ENCODE measurements at places on chromosomes 11 and 22.

- no peak for DNase-seq
These were observed 378.5 kb downstream of the SHANK2 start for GRCh38 chr11:70873736-70874412.

GRCh38 chr11:86906198-86906597 lies 49.0 kb downstream of the FZD4 start:
- DNase-seq, result no peak

GRCh38 chr22:16933291-16934282 lies 74.4 kb downstream of the GAB4 start:
- no peak for DNase-seq

DNA sequence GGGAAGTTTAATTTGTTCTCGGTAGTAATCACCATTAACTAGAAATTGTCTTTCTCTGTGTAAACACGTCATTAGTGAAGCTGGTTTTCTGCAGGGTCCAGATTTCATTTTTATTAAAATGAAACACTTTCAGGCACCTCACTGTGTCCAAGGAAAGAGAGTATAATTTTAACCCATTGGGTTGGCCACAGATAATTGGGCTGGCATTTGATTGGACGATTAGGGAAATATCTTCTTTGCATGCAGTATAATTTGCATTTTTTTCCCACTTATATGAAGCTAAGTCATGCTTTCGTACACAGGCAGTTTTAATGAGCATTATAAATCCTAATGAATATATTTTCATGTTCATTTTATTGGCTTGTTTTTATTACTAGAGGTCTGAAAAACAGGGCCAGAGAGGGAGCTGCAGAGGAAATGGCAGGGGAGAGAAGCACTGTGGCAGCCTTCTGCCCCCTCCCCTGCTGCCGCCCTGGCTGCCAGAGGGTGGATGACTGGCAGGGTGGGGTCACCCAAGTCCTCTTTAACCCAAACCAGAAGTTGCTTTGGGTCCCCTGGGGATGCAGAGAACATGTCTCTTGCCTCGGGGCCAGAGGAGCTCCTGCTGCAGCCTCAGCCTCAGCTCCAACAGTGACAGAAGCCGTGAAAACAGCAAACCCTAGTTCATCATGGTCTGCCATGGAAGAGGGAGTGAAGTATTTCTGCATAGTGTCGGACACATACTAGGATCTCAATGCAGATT lies 93.9 kb downstream of the PKNOX2 start:
- no peak for DNase-seq

DNA sequence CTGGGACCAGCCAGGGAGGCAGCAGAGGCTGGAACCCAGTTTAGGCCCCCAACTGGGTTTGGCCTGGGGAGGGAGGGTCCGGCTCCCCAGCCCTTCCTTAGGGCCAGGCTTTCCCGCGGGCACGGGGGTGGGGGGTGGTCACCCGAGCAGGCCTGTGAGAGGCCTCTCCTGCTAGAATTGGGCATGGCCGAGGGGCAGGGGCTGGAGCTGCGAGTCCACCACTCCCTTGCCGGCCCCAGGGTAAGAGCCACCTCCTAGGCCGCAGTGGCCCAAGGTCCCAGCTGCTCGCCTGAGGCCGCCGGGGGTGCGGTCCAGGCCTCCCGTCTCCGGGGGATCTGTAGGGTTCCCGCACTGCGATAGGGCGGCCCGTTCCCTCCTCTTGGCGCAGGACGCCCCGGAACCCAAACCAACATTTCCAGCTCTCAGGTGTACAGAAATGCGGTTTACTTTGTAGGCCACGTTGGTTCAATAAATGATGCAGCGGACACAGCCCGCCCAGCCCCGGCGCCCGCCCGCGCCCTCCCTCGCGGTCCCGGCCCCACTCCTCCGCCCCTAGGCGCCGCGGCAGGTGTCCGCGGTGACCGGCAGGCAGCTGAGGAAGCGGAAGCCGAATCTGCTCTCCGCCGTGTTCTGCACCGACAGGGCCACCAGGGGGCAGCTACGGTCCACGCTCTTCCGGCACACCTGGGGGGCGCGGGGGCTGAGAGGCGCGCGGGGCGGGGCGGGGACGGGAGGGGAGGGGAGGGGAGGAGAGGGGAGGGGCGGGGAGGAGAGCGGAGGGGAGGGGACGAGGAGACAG lies 5.9 kb downstream of the LMNTD2 start:
- DNase-seq, result no peak

DNA sequence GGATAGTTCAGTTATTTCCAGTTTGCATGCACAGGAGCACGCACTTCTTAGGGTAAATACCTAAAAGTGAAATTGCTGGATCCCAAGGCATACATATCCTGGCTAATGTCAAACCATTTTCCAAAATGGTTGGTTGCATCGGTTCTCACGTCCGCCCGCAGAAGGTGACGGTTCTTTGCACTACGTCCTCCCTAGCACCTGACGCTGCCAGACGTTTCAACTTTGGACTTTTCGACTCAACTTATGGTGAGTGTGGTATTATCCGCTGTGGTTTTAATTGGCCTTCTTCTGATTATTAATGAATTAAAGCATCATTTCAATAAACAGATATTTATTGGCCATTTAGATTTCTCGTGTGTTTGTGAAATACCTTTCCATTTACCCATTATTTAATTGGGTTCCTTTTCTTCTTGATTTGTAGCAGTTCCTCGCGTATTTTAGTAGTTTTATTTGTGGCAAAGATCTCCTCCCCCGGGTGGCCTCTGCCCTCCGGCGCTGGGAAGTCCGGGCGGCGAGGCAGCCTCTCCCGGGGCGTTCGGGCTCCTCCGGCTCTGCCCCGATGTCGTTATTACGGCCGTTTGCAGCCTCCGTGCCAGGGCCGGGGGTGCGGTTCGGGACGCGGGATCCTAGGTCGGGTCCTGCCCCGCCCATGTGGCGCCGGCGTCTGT lies at the start of gene JHY:
Gene JHY (plus strand): TSS at position 571 of the 668 bp plus-strand sequence. CDS start 3,091 bp downstream, outside the sequence.
- no peak for DNase-seq
